ENCODE measurements at places on chromosomes 16 and 17.

DNA sequence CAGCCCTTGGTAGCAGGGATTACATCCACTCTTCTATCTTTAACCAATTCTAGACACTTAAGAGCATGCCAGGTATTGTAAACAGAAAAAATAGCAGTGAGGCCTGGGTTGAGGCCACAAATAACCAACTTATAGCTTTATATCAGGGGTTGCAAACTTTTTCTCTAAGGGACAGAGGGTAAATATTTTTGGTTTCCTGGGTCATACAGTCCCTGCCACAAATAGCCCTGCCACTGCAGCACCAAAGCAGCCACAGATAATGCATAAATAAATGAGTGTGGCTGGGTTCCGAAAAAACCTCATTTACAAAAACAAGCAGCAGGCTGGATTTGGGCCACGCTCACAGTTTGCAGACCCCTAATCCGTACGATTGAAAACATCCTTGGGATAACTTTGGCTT lies 46.7 kb downstream of the STAT3 start:
- no peak for DNase-seq

GRCh38 chr17:5126719-5127488 lies 11.1 kb downstream of the USP6 start:
- no peak for DNase-seq

DNA sequence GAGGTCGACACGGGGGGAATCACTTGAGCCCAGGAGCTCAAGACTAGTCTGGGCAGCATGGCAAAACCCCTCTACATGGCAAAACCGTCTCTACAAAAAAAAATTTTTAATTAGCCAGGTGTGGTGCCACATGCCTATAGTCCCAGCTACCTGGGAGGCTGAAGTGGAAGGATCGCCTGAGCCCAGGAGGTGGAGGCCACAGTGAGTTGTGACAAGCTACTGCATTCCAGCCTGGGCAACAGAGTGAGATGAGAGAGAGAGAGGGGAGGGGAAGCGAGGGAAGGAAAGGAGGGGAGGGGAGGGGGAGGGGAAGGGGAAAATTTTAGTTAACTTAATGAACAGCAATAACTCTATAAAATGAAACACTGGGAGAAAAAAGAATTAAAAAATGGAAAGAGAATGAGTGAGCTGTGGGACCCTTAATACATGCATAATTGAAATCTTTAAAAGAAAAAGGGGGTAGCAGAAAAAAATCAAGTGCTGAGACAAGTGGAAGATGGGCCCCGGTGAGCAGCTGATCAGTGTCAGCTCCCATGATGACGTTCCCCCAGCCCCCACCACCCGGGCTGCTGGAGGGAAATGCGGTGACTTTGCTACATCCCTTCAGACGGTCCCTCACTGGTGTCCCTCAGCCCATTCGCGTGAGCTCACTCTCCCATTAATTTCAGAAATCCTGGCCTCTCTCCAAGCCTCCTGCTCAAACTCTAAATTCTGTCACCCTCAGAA lies 2.7 kb downstream of the ASGR2 start:
- DNase-seq = no peak

DNA sequence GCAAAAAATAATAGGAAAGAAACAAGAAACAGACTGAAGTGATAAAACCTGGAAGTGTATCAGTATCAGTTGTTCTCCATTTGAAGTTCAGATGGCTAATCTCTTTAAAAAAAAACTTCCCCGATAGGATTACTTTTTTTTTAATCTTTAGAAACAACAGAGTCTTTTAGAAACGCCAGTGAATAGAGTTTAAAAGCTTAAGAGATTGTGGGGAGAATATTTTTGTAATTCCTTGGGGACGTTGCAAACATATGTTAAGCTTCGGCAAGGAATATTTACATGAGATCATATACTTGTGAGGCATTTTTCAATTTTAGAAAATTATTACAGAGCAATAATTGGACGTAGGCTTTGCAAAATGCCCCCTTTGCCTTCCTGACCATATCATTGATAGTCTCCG lies 13.2 kb downstream of the MAF start:
- DNase-seq = no peak

- peak; percentile 16 for DNase-seq
Measured at GRCh38 chr17:7436556-7437368, 1.5 kb downstream of the TMEM102 start.

- DNase-seq = no peak
Measured at GRCh38 chr17:43171586-43172487, 823 bp downstream of the NBR1 start.

- DNase-seq = no peak
Measured at GRCh38 chr17:71024172-71024571, 854.8 kb downstream of the KCNJ2 start.

DNA sequence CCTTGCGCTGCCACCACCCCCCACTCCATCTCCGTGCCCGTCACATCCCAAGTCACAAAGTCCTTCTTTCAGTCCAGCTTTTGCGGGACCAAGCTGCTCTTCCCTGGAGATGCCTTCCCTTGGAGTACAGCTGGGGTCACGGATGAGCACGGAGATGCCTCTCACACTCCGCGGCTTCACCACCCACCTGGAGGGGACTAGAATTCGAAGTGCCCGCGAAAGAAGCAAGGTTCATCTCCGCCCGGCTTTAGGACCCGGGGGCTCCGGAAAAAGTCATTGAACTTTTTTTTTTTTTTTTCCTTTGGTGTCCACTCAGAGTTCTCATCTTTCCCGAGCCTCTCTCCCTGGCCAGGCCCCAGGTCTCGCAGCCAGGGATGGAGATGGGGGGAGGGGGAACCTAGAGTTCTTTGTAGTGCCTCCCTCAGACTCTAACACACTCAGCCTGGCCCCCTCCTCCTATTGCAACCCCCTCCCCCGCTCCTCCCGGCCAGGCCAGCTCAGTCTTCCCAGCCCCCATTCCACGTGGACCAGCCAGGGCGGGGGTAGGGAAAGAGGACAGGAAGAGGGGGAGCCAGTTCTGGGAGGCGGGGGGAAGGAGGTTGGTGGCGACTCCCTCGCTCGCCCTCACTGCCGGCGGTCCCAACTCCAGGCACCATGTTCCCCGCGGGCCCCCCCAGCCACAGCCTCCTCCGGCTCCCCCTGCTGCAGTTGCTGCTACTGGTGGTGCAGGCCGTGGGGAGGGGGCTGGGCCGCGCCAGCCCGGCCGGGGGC lies at the start of gene FKBP10:
TSS of gene FKBP10 (plus strand) at position 624 of the 771 bp plus-strand sequence. CDS start at position 655, 31 bp downstream.
- DNase-seq = peak; percentile 30

DNA sequence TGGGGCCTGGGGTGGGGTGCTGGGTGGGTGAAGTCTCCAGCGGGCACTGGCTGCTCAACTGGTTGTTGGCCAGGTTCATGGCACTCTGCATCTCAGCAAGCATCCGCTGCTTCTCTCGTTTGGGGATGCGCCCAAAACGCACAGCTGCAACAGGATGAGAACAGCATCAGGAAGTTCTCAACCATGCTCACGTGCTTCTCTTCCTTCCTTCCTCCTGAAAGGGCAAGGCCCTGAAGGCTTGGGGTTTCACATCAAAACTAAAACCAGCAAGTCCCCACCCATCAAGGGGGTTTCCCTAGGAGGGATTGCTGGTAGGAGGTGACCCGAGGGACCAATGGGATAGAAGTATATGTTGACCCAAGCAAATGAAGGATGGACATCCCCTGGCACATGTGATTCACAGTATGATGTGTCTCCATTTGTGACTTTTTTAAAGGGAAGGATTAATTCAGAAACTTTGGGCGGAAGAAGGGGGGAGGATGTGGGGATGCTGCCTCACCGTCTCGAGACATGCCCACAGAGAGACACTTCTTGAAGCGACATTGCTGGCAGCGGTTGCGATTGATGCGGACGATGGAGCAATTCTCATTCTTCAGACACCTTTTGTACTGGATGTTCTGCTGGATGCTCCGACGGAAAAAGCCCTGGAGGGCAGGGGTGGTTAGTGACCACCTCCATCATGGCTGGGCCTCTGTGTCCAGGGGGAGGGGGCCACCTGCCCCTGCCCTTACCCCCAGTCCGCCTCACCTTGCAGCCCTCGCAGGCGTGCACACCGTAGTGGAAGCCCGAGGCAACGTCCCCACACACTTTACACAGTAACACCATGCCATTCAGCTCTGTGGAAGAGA lies 4.2 kb downstream of the NR1D1 start:
- DNase-seq = no peak

DNA sequence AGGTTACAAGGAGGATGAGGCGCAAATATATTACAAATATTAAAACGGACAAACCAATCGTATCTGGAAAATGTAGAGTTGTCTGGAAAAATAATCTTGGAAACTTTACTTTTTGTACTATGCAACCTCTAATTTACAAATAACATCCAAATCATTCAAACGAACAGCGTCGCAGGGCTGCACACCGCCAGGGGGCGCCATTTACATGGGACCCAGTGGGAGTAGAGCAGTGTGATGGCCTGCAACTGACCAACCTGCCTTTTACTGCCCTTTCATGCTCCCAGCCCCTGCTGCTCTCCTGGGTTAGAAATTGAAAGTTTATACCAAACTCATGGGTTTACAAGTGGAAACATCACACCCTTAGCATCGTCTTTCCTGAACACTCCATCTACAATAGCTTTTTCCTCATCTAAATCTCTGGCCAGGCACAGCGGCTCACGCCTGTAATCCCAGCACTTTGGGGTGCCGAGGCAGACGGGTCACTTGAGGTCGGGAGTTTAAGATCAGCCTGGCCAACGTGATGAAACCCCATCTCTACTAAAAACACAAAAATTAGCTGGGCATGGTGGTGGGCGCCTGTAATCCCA lies 10.0 kb downstream of the PITPNC1 start:
- peak; percentile 11 for DNase-seq

All from NCI-H2107 (cell line).